ENCODE measurements at places on chromosomes 16 and 17.

DNA sequence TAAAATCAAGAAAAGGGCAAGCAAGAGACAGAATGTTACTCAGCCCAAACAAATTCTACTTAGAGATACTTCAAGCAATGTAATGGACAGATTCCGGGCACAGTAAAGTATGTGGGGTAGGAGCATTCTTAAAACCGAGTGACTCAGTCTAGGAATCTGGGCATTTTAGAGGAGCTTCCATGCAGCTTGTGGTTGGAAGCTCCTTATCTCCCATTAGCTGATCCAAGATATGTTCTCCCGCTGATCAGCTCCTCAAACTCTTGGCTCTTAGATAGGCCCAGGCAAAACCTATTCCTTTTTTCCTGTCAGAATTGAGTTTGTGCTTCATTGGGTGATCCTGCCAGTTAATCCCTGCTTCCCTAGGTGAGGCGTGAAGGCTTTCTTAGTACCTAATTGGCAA is 303.3 kb downstream of the CEP112 start:
- DNase-seq, result peak; percentile 14

DNA sequence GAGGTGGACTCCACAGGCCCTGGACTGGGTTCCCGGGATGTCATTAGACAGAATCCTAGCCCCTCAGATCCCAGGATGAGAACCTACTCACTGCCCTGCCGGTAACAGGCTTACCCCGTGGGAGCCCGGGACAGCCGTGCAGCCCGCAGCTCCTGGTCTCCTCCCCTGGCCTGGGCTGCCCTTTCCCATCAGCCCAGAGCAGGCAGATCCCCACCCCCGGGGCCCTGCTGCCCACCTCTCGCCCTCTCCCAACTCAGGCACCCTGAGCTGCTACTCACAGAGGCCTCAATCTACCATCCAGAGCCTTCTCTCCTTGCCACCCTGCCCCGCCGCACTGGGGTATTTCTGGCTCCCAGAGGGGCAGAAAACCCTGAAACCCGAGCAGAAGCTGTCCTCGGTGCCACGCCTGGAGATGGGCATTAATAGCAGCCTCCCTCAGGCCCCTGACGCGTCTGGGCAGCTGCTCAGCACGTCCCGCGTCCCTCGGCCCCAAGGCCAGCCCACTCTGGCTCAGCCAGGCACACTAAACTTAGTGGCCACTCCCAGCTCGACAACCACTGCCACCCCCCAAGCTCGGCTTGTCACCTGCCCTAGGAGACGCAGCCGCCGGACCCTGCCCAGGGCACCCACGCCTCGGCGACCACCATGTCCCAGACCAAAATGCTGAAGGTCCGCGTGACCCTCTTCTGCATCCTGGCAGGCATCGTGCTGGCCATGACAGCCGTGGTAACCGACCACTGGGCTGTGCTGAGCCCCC is at the start of gene CACNG1:
TSS of gene CACNG1 (plus strand) at position 539 of the 757 bp plus-strand sequence. CDS start at position 646, 107 bp downstream.
- no peak for DNase-seq

GRCh38 chr16:84606081-84606875 is 11.6 kb downstream of the COTL1 start:
- DNase-seq, result no peak

DNA sequence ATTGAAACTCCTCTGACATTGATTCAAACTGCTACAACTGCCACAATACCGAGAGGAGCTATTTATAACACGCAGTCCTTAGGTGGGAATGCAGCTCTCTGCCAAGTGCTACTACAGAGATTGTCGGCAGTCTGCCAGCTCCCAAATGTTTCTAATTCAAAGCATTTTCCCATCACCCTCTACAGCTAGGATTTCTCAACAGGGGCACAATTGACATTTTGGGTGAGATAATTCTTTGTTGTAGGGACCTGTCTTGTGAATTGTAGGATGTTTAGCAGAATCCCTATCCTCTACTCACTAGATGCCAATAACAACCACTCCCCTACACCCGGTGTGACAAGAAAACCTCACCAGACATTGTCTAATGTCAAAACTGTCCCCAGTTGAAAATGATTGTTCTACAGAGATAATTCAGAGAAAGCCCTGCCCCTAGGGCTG is 7.8 kb upstream of the N4BP1 start:
- DNase-seq, result no peak

DNA sequence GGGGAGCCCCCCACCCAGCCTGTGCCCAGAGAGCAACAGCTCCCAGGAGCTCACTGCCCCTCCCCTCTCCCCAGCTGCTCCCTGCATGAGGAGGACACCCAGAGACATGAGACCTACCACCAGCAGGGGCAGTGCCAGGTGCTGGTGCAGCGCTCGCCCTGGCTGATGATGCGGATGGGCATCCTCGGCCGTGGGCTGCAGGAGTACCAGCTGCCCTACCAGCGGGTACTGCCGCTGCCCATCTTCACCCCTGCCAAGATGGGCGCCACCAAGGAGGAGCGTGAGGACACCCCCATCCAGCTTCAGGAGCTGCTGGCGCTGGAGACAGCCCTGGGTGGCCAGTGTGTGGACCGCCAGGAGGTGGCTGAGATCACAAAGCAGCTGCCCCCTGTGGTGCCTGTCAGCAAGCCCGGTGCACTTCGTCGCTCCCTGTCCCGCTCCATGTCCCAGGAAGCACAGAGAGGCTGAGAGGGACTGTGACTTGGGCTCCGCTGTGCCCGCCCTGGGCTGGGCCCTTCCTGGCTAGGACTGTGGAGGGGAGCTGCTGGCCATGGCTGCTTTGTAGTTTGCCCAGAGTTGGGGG is 584 bp downstream of the TCAP start:
- peak; percentile 40 for DNase-seq

DNA sequence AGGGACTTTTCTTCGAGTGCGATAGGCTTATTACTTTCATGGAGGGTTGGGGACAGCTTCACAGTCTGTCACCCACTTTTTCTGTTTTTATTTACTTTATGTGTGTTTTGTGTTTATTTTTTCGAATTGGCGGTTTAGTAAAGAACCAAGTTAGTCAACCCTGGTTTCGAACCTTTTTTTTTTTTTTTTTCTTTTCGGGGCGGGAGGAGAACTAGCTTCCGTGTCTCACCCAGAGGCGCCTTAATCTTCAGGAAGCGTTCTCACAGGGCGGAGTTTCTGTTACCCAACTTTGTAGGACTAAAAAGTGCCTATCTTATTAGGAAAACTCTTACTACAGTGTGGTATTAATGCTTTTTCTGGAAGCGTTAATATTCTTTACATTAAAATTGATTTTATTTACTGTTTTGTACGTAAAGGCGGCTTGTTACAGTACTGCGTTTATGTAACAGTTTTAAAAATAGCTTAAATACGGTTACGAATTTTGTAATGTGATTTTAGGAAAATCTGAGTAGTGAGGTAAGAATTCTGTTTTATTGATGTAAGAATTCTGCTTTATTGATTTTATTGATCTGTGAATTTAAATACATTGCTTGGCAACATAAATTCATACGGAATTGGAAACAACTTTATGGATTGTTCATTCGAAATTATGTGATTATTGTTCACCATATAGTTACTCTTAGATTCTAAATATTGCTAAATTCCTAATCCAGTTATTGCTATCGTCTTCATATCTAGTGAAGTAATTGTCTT is 885 bp downstream of the ZNF207 start:
- DNase-seq, result peak; percentile 78

GRCh38 chr16:10172848-10173655 is 9.2 kb downstream of the GRIN2A start:
- DNase-seq, result peak; percentile 95

- no peak for DNase-seq
These were observed at the start of gene MEIOB for GRCh38 chr16:1871974-1872635. Gene MEIOB (minus strand): TSS chr16:1872164. CDS start chr16:1868175, 3,989 bp downstream.

- DNase-seq, result no peak
These were observed 21.0 kb downstream of the CBX4 start for GRCh38 chr17:79818026-79818758.

GRCh38 chr17:37541880-37542660 is 52.4 kb downstream of the DUSP14 start:
- DNase-seq, result peak; percentile 46

GRCh38 chr17:45050481-45051059 is 862 bp downstream of the DCAKD start:
- peak; percentile 65 for DNase-seq

GRCh38 chr17:82323514-82324234 is 6.3 kb upstream of the CD7 start:
- no peak for DNase-seq

DNA sequence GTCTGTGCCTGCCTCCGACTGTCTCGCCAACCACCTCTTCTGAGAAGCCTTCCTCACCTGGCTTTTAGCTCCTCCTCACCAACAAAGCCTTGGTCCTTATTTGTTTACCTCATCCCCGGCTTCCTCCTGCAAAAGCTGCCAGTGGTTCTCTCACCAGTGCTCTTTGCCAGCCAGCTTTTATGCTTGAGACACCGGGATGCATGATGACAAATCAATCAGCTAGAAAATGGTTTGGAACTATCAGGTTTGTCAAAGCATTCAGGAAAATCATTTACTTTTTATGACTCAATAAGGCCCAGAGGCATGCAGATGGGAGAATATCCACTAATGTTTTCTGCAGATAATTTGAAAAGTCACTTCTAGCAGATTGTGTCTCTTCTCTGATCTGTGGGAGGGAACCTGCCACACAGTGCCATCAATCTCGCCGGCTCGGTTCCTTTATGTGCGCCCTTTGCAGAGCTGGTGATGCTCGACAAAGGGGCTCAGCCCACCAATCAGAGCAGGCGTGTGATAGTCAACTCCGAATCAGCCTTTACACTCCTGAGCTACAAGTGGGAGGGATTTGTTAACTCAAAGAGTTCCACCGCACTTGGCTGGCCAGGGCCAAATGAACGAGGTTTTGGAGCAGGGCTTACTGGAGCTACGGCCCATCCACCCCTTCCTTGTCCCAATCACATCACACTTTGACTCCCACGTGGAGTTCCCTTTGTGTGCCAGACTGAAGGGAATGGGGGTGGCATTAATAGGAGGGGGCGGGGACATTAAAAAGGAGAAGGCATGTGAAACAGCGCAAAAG is 85.8 kb downstream of the MRC2 start:
- no peak for DNase-seq

GRCh38 chr16:49600976-49601375 is 227.4 kb downstream of the C16orf78 start:
- DNase-seq, result no peak

- peak; percentile 37 for DNase-seq
These were observed 3.5 kb upstream of the CNEP1R1 start for GRCh38 chr16:50021544-50021943.

Data from ELR (cell line).